ENCODE measurements at places on chromosomes 3 and 15.

DNA sequence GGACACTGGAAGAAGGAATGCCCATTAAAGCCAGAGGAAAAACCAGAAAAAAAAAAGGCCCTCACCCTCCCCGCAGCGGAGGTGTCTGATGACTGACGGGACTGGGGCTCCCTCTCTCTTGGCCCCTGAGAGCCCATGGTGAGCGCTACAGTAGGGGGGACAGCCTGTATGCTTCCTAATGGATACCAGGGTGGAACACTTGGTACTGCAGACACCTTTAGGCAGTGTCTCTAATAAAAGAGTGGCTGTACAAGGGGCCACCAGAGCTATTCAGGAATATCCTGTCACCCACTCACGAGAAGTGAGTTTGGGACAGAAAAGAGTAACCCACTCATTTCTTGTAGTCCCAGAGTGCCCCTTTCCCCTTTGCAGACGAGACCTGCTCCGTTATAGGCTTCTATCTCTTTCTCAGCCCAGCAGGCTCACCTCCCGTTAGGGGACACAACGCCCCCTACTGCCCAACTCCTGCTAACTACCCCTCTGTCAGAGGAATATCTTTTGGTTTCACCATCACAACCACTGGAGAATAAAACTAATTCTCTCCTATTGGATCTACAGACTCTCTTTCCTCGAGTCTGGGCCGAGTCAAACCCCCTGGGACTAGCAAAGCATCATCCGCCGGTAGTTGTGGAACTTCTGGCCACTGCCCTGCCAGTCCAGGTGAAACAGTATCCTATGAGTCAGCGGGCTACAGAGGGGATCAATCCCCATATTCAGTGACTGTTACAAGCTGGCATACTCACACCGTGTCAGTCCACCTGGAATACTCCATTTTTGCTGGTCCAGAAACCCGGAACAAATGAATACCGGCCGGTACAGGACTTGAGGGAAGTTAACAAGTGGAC lies 40.8 kb downstream of the ZBTB11 start:
- DNase-seq = peak; percentile 6

GRCh38 chr3:123392871-123393620 lies 55.8 kb downstream of the ADCY5 start:
- no peak for DNase-seq

DNA sequence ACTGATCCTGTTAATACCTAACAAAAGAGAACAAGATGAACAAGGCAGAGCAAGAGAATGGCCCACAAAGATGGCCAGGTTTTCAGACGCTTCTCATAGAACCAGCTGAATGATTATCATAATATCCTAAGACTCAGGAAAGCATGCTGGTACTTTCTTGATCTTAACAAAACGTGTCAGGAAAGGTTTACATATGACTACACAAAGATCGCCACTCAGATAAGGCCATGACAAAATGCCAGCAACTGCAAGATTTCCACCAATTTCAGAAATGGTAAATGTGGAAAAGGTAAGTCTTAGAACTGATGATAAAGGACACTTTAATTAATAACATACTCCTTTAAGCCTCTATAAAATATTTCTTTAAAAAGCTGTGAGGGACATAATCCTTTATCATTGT lies 108.8 kb downstream of the DLG1 start:
- no peak for DNase-seq

- DNase-seq = peak; percentile 22
Observed at GRCh38 chr3:32947789-32948238, 3.6 kb upstream of the CCR4 start.

DNA sequence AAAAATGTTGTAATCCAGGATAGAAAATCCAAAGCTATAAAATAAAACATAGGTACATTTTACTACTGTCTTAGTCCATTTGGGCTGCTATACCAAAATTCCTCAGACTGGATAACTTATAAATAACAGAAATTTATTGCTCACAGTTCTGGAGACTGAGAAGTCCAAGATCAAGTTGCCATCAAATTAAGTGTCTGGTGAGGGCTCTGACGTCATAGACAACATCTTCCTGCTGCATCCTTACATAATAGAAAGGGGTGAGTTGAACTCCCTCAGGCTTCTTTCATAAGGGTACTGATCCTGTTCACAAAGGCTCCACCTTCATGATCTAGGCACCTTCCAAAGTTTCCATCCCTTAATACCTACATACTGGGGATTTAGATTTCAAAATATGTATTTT lies 826.8 kb downstream of the NTRK3 start:
- DNase-seq = no peak

DNA sequence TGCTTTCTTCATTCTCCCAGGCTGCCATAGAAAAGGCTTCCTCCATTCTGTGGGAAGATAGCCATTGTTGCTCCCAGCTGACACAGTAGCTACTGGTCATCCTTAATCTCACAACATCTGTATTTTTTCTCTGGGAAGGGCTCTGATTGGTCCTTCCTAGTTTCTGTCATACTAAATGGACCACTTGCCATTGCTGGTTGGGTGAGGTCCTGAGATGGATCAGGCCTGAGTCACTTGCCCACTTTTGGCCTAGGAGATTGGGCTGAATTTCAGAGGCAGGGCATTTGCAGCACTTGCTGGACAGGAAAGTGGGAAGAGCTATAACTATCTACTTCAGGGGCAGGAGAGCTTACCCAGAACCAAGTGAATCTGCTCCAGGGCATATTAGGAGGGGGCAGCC lies 106.5 kb upstream of the PROK2 start:
- DNase-seq = no peak

DNA sequence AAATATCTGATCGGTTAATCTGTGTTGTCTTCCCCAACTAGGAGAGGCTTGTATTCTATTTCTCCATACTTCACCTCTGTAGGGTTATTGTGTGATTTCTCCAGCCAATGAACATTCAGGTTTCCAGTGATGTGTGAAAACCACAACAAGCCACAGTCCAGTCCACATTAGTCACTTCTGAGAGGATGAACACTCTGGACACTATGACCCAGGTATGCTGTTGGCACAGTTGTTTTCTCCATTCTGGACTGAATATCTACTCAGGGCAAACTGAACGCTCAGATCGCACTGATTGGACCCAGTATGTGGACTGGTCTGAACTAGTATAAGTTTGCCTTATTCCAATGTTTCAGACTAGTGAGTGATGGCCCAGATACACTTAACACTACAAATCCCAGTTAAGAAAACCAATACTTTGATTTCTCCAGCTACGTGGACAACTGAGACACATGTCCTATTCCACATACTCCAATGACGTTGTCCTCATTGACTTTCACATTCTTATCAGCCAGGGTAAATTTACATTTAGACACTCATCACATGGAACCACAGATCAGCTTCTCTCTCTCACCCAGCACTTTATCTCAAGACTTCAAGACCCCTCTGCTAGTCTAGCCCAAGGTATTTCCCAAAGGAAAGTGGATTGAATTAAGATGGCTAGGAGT lies 587.4 kb upstream of the SGO1 start:
- no peak for DNase-seq

DNA sequence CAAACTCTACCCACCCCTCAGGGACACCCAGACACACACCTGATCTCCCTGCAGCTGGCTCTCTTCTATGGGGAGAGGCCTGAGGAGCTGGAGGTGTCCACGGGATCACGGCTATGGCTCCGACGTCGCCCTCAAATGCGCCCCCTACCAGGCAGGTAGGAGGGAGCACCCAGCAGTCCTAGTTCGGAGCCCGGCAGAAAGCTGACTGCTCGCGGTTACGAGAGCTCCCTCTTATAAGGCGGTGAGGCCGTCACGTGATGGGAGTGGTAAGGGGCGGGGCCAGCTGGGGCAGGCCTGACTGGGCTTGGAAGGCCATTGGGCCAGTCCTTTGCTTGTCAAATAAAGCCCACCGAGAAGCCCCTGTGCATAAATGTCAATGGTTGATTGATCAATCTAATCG lies at the start of gene PRR20G:
TSS of gene PRR20G (minus strand) at position 207 of the 400 bp plus-strand sequence. CDS start 681 bp downstream, outside the sequence.
- DNase-seq = no peak

- DNase-seq = no peak
Observed at GRCh38 chr3:164200053-164200823, 878.1 kb downstream of the SI start.

DNA sequence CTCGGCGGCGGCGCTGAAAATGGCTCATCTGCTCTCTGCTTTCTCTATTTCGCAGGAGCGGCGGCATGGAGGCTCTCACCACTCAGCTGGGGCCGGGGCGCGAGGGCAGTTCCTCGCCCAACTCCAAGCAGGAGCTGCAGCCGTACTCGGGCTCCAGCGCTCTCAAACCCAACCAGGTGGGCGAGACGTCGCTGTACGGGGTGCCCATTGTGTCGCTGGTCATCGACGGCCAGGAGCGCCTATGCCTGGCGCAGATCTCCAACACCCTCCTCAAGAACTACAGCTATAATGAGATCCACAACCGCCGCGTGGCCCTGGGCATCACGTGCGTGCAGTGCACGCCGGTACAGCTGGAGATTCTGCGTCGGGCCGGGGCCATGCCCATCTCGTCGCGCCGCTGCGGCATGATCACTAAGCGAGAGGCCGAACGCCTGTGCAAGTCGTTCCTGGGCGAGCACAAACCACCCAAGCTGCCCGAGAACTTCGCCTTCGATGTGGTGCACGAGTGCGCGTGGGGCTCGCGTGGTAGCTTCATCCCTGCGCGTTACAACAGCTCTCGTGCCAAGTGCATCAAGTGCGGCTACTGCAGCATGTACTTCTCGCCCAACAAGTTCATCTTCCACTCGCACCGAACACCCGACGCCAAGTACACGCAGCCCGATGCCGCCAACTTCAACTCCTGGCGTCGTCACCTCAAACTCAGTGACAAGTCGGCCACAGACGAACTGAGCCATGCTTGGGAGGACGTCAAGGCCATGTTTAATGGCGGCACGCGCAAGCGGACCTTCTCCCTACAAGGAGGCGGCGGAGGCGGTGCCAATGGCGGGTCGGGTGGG lies 790 bp downstream of the SKOR1 start:
- no peak for DNase-seq

DNA sequence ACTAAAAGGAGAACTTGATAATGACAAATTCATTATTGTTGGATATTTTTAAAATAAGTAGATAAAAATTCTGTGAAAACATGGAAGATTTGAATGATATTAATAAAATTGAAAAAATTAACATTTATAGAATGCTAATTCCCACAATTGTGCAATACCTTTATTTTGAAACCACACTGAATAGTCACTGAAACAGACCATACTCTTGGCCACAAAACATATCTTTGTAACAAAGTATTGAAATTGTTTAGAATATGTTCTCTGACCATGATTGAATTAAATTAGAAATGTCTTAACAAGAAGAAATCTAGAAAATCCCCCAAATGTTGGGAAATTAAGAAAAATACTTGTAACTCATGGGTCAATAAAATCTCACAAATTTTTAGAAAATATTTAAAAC lies 49.2 kb downstream of the ARHGAP11B start:
- DNase-seq = no peak

GRCh38 chr3:56915966-56916586 lies 114.3 kb upstream of the ARHGEF3 start:
- DNase-seq = no peak

DNA sequence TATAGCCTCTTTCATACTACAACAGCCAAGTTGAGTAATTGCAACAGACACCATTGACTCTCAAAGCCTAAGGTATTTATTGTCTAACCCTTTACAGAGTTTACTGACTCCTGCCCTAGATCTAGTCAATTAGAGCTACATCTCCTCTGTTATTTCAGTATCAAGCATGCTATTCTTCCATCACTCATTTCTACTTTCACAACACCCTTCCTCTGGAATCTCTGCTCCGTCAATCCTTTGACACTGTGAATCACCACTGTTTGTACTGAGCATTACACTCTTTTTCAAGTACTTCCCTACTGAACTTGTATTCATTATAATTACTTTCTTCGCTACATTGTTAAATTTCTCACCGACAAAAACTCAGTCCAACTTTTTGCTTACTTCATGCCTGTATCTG lies 121.8 kb downstream of the ZNF609 start:
- DNase-seq = no peak

DNA sequence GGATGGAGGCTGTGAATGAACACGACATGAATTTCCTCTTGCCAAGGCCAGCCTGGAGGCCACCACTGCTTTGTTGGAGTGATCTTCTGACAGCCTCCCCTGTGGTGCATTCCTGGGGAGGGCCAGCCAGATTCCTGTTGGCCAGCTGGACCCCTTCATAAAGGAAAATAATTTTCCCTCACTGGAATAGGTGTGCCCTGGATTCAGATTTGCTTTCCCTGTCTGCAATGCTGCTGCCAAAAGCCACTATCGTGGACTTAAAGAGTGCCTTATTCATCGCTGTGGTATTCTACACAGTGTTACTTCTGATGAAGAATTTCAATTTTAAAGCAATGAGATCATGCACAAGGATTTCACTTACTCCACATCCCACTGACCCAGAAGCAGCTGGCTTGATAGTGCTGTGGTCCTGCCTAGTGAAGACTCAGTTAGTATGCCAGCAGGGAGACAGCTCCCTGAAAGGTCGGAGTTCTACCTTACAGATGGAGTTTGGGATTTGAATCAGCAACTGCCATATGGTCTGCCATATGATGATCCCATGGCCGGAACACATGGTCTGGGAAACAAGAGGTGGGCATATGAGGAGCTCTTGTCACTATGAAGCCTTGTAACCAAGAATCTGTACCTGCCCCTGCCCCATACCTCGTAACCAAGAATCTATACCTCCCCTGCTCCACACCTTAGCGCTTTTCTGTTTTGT lies 145.2 kb downstream of the KLF13 start:
- DNase-seq = no peak

GRCh38 chr3:10528046-10528445 lies 22.7 kb upstream of the ATP2B2 start:
- no peak for DNase-seq

- DNase-seq = no peak
Observed at GRCh38 chr15:51887887-51888592, 58.6 kb downstream of the TMOD3 start.

DNA sequence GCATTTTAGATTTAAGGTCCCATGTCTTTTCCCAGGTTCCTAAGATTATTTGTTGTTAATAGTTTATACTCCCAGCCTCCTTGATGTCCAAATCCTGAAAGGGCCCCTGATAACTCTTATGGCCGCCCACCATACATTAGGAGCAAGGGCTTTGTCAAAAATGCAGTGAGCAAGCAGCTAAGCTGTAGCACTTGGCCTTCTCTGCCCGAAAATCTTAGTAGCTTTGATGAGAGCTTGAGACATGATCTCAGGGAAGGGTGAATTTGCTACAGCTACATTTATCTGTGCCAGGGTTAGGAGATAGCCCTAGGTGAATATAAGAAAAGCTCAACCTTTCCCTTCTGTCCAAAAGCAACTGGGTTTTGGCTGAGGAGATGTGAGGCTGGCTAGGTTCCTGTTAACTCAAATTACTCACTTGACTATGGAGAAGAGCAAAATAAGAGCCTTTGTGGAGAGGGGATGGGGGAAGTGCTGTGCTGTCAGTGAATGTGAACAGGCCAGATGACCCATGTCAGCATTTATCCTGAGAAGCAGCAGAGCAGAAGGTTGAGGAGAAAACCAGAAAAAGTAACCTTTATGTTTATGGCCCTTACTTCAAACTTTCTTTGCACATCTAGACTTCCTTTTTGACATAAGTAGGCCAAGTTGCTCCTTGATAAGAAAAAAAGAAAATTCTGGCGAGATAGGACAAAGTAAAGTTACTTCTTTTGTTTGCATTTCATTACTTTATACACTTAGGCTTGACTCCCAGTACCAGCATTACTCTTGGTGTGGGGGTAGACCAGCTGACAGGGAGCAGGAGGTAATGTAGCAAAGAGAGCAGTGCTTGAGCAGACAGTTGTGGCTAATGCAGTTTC lies 21.1 kb downstream of the MAPK6 start:
- no peak for DNase-seq
